ENCODE measurements at places on chromosomes 6 and 20.
A peak's percentile ranks its signal among the peaks of the same experiment; 100 is the strongest.

GRCh38 chr6:73560182-73560732, 39.4 kb upstream of the EEF1A1 start:
- no peak for DNase-seq

DNA sequence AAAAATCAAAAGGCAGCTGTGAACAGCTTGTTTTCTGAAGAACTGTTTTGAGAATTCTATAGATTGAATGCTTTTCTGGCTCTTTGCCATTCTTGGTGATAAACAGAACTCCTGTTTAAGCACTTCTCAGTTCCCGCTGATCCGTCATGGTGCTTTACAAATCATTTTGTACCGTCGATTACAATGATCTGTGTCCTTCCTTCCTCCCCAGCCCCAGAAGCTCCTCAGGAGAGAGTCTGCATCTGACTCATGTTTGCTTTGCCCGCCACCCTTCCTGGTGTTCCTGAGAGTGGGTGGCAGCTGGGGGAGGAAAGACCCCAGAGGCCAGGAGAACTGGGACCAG, 538.6 kb upstream of the MARCKS start:
- no peak for DNase-seq

GRCh38 chr6:111803804-111804203, 69.4 kb downstream of the FYN start:
- no peak for DNase-seq

DNA sequence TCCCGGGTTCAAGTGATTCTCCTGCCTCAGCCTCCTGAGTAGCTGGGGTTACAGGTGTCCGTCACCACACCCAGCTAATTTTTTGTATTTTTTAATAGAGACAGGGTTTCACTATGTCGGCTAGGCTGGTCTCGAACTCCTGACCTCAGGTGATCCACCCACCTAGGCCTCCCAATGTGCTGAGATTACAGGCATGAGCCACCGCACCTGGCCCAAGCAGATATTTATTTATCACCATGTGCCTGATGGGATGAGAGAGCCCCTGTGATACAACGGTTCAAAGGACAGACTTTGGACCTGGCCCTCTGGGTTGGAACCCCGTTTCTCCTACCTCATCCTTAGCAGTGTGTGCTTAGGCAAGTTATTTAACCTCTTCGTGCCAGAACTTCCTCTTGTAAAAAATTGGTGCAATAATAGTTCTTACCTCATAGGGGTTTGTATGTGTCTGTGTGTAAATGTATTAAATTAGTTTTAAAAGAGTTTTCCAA, 19.2 kb upstream of the STK38 start:
- DNase-seq = no peak

GRCh38 chr20:40255365-40255764, 433.7 kb downstream of the MAFB start:
- no peak for DNase-seq

GRCh38 chr6:15464211-15464725, 198.6 kb downstream of the DTNBP1 start:
- DNase-seq = no peak

GRCh38 chr6:144153971-144154370, 3.7 kb downstream of the STX11 start:
- DNase-seq = no peak

DNA sequence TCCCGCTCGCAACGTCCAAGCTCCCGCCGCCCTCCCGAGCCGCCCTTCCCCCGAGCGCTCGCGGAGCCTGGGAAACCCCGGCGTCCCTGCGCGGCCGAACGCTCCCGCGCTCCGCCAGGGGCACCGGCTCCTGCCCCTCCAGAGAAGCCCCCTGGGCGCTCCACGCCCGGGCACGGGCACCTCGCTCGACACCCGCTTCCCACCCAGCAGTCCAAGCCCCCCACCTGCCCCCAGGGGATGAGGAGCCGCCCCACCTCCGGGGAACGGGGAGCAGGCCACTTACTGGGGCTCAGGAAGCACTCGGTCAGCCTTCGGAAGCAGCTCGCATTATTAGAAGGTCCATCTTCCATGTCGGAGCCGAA, 1.4 kb downstream of the PDE10A start:
- no peak for DNase-seq

DNA sequence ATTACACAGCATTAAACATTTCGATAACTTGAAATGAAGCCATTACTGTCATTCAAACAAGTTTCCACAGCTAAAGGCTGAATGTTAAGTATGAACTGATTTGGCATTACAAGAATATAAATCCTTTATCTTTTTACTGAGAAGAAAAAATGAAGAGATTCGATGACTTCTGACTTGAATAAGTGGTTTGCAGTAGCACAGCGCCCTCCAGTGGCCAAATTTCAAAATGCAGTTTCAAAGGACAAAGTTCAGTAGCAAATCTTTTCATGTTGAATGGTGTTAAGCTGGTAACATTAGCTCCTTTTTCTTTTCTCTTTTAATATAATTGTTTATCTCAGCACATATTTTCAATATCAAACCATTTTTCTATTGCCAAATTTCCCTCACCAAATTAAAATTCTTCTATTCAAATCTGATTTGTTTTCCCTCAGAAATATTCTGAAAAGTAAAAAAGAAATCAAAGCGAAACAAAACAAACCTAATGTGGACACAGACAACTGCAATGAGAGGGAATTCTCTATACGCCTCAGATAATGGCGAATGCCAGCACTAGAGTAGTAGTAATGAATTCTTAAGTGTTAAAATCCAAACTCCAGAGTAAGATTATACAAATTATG, 145.7 kb downstream of the BTBD9 start:
- DNase-seq = peak; percentile 38

- no peak for DNase-seq
These were observed 302.6 kb upstream of the ARID1B start for GRCh38 chr6:156474507-156475120.

GRCh38 chr6:136719280-136720044, 72.8 kb downstream of the MAP3K5 start:
- no peak for DNase-seq

- DNase-seq = no peak
These were observed 430.1 kb upstream of the SLC35B3 start for GRCh38 chr6:8865451-8865850.

- no peak for DNase-seq
These were observed 99.2 kb downstream of the BCAS1 start for GRCh38 chr20:53971096-53971683.

GRCh38 chr6:66538551-66539135, 831.6 kb upstream of the EYS start:
- no peak for DNase-seq

DNA sequence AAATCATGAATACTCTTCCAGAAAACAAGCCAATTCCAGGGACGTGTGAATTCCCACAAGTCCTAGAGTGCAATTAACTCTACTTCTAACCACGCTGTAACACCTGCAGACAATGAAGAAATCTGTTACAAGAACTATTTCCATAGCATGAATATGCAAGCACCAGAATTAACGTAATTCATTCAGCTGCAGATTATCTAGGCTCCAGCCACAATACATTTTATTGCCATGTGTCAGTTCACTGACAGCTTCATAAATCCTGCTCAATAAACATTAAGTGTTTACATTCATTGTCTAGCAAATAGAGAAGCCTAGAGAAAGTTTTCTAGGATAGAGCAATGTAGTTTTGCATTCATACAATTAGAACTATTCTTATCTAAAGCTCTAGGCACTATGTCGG, 1348.5 kb downstream of the GRIK2 start:
- peak; percentile 18 for DNase-seq

DNA sequence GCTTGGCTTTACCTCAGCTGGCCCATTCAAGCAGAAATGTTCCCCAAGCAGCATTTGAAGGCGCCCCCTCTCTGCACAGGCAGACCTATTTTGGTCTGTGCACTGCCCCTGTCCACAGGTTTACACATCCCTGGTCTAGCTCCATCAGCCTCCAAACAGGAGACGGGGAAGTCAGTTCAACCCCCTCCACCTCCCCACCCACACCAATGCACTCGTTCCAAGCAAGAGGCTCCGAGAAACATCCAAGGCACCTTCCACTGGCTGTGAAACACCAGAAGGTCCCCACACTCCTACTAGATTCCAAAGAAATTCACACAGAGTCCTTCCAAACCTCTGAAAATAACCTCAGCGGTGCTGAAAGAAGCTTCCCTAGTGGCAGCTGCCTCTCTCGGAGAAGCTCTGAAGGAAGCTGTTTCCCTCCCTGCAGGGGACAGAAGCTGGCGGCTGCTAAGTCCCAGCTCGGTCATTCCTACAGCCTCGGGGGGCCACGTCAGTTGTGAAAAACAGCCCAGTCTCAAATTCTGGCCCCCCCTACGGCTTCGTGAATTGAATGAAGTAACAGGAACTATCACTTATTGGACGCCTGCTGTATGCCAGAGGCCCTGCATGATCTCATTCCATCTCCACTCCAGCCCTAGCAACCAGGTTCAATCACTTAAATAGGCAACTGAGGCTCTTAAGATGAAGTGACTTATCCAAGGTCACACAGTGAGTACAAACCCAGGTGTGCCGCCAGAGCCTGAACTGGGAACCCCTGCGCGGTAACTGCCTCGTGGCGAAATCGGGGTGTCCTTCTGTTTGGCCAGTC, 815 bp downstream of the SPATA2 start:
- DNase-seq = no peak

- no peak for DNase-seq
These were observed 25.2 kb downstream of the PYGB start for GRCh38 chr20:25273046-25273445.

DNA sequence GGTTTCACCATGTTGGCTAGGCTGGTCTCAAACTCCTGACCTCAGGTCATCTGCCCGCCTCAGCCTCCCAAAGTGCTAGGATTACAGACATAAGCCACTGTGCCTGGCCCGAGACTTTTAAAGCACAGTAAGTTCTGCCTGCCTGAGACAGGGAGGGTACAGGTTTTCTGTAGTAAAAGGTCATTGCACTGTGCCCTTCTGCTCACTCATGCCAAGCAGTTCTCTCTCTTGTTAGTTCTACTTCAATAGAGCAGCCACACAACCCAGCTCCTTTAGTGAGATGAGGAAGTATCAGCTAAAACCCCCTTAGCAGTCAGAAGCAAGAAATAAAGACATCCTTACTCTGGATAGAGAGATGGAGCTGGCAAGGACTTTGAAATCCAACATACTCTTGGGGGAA, 52.4 kb upstream of the ARMH2 start:
- no peak for DNase-seq

DNA sequence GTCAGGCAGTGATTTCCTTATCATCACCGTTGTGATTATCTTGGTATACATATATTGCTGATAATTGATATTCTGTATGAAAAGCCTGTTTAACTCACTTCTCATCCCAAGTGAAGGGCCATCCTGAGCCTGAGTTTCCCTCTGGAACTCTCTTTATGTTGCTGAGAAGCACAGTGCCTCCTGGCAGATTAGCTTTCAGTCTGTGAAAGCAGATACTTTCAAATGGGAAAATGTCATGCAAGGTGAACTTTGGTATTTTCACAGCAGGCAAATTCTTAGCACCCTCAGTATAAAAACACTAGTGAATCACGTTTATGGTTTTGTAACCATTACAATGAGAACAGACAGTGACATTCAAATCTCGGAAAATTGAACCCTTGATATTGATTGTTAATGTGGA, 151.6 kb downstream of the PRIM2 start:
- DNase-seq = no peak

- DNase-seq = no peak
These were observed 1.8 kb upstream of the MAP7 start for GRCh38 chr6:136552054-136552453.

DNA sequence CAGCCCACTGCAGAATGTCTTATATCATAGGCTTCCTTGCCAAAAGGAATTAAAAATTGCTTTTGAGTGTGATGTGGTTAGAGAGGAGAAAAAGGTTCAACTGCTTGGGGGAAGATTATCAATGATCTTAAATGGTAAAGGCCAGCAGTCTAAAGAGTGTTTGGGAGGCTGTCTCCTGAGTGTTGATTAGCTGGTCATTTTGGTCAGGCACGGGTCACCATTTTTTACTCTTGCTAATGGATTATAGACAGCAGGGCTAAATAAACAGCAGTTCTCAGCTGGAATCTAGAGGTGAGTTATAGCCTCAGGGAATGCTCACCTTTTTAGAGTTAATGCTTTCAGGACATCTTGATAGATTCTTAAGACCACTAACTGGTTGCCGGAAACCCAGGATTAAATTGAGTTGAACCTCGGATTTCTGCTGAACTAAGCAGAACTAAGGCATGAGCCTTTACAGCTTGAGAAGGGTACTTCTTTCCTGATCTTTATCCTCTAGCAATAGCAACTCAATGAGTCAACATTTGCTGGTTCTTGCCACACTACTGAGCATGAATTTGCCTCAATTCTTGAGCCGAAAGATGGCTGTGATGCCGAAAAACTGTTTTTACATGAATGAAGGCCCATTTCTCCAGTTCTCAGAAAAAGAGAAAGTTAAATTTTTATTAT, 120.4 kb downstream of the LRRC1 start:
- no peak for DNase-seq

Measured in fibroblast of skin of left quadriceps (primary cell).